ENCODE measurements at places on chromosomes 2 and 18.

DNA sequence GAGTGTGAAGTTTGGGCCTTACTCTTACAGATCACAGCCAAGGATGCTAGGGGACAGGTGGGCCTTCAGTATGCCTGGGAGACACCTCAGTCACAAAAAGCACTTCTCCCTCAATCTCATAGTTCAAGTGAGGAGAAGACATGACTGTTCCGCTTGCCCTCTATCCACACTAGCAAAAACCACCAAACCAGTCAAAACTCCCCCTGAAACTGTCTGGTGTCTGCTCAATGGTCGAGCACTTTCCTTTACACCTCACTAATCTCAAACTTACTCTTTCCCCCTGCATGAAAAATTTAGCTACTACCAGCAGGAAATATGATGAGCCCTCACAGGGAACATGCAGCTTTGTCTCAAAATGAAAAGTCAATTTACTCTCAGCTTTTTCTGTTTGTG, 232.2 kb downstream of the TRIB2 start:
- DNase-seq = no peak

DNA sequence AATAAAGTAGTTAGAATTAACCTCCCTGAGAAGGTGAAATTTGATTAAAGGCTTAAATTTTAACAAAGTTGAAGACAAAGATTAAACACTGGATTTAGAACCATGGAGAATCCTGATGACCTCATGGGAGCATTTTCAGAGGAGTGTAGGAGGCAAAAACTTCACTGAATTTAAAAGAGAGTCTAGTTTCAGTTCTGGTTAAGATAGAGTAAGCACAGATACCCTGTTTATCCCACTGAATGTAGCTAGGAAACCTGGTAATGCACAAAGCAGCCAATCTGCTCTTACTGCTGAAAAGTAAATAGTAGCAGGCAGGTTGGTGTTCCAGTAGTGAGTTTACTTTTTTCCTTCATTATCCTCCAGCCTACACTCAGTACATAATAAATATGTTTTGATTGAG, 654.9 kb upstream of the SYT4 start:
- no peak for DNase-seq

DNA sequence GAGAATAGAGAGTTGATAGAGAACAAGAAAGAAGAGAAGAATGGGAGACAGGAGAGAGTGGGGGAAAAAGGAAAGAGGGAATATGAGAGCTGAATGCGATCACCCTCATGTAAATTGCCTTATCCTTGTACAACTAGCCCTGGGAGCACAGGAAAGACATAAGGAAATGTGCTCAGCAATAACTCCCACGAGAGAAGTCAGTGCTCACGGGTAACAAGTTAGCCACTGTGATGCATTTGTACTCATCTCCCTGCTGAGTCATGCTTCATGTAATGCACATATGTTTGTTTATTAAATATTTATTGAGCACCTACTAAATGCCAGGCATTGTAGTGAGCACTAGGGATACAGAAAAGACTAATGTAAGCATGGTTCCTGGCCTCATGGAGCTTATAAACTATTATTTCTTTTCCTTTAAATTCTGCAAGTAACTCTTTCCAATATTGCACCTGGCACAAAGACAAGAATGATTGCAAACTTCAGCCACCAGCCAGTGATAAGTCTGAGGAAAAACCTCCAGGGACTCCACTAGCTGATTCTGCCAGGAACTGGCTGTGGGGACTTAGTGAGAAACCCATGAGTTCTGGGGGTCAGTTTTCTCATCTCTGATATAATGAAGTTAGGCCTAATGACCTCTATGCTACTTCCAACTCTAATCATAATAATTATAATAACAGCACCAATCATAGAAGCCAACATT, 124.1 kb downstream of the LNPK start:
- DNase-seq = no peak

DNA sequence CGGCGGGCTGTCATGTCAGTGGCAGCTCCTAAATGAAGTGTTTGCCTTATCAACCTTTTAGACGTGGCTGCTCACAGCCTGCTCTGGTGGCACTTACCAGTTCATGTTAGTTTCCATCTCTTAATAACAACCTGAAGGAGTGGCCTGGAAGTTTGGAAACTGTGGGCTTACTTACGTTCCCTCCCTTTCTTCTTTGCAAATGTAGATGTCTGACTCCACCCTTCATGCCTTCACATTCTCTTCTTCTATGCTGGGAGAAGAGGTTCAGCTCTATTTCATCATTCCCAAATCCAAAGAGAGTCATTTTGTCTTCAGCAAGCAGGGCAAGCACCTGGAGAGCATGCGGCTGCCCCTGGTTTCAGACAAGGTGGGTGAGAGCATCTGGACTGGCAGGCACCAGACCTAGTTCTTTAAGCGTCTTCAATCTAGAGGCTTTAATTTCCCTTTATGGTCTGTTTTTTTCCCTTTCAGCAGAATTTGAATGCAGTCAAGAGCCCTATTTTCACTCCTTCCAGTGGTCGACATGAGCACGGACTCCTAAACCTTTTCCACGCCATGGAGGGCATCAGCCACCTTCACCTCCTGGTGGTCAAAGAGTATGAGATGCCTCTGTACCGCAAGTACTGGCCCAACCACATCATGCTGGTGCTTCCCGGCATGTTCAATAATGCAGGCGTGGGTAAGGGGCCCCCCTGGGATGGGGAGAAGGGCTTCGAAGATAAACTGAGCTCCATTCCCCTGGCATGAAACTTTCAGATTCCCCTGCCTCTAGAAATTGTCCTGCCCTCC, 92.4 kb downstream of the ESCO1 start:
- no peak for DNase-seq

DNA sequence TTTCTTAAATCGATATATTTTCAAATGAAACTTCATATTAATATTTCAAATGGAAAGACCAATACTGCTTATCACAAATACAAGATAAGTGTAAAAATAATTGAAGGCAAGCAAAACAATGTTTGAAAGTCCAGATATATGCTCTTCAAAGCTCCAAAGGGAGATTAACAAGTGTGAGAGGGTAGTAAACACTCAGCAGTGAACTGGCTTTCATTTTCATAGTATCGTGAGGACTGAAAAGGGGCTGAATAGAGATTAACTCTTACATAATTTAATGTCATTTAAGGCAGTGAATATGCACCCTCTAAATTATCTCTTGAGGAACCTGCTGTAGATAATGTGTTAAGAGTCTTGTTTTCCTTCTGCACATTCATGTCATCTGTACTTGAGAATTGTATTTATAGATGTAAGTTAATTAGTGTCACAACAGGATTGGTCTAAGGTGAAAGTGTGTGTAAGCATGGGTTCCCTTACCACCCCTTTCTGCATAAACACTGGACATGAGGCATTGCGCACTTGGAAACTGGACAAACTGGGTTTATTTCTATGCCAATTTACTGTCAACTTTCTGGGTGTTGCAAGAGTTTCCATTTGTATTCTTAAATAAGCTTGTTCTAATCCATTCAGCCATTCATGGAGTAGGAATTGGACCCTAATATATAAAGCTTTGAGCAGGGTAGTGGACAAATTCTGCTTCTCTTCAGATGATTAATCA, 76.7 kb upstream of the SESTD1 start:
- DNase-seq = no peak

- DNase-seq = peak; percentile 8
Measured at GRCh38 chr2:38037757-38038621, 38.0 kb downstream of the CYP1B1 start.

DNA sequence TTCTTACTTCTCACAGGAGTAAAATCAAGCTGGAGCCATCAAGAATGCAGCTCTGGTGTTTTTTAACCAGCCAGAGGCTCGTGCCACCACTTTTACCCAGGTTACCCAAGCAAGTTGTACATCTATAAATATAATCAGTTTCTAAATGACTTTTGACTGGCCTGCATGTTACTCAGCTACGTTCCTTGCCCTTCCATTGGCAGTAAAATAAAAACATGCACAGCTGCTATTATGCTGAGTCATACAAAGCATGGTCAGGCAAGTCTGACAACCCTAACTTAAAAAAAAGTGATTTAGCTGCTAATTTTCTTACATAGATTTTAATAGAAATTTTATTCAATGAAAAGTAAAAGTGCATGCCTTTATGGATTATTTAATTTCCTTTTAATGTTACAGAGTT, 111.7 kb upstream of the CSRNP3 start:
- no peak for DNase-seq

- DNase-seq = no peak
Measured at GRCh38 chr2:75543446-75543845, 17.3 kb downstream of the EVA1A start.

DNA sequence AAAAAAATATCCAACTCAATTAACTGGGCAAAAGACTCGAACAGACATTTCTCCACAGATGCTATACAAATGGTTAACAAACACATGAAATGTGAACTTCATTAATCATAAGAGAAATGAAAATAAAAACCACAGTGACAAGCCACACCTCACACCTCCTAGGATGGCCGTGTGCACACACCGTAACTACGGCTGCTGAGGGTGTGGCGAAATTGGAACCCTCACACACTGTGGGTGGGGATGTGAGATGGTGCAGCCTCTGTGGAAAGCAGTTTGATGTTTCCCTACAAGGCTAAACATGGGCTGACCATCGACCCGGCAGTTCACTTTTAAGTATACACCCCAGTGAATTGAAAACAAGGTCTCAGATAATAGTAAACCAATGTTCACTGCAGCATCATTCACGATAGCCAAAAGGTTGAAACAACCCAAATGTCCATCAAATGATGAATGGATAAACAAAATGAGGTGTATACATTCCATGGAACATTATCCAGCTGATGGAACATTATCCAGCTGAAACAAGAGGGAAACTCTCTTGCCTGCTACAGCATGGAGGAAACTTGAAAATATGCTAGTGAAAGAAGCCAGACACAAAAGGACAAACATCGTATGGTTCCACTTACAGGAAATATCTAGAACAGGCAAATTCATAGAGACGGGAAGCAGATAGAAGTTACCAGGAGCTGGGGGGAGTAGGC, 32.2 kb downstream of the ZAP70 start:
- DNase-seq = no peak

- no peak for DNase-seq
Measured at GRCh38 chr2:204255526-204255925, 289.7 kb upstream of the PARD3B start.

GRCh38 chr18:49811151-49811938, 2.0 kb downstream of the ACAA2 start:
- no peak for DNase-seq

DNA sequence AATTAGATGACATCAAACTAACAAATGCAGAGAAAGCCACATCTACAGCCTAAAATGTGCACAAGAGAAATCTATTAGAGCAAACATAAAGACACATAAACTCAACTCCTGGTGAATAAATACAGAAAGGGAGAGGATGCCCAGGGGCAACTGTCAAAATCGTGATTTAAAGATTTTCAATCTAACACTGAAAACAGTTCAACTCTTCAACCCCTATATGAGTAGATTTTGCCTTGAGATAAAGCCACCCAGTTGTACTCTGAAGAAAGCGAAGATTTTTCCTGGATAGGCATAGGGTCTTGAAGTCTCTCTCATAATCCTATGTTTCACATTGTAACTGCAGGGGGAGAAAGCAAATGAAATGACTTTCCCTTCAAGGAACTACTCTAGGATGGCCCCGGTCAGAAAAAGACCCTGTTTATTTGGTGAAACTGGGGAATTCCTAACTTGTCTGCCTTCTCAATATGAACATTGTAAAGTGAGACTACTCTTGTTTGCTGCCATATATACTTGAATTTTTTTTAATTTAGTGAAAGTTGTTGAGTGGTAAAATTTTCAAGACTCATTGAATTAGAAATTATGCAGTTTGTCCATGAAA, 226.7 kb downstream of the ERBB4 start:
- DNase-seq = no peak

DNA sequence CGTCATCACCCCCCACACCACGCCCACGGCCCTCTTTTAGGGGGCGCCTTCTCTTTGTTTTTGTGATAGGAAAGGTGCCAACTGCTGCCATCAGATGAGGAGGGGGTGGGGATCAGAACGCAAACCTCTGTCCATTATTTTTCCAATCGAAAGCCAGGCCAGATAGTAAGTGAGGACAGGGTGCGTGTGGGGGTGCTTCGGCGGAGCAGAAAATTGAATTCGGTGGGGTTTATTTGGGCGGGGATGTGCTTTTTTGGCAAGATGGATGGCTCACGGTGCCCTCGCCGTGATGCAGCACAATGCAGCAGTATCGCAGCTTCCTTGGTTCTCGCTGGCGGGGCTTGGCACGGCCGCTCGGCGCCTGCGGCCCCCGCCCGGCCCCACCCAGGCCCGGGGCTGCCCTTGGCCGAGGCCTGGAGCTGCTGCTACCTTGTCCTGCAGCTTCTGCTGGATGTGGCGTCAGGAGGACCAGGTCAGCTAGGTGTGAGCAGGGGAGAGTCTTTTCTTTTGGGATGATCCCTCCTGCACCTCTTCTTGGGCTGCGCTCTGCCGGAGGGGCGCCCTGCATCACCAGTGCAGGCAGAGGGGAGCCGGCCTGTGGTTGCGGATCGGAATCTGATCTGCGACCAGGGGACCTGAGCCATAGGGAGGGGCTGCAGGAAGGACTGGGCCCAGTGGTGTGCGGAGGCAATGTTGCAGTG, 1.3 kb downstream of the SPTBN1 start:
- DNase-seq = no peak

DNA sequence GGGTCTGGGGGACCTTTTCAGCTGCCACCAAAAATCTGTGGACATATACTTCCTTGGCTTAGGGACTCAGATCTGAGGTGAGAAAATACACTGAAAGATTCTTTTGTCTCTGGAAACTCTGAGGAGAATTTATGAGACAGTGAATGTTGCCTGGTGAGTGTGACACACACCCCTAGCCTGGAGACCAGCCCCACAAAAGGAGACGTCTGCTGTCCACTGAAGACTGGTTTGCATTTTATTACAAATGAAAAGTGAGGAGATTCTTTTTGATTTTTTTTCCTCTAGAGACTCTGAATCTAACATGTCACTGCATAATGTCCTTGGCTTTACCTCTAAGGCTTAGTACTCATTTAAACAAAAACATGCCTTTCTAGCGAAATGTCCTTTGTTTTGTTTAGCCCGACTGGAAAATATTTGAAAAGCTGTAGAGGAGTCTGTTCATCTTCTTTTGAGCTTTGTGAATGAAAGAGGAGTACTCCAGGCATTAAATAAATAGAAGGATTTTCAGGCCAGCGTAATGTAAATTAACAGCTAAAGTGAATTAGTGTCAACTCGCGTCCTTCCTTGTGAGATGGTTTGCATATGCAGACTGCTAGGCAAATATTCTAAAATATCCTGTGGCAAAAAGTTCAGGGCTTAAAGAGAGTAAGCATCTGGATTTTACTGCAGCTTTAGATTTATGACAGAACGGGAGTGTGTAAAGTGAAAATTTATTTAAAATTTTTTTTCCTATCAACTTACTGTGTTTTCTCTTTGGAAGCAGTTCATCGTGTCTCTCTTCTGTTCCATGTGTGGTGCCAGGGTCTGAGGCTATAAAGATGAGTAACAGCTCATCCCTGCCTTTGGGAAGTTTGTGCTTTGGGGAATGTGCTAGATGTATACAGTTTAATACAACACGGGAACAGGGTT, 125.4 kb downstream of the VWA3B start:
- DNase-seq = no peak

- no peak for DNase-seq
Measured at GRCh38 chr2:110219496-110220189, 7.3 kb upstream of the MTLN start.
